Mammary epithelial cell (primary cell): ENCODE measurements at places on chromosomes 12 and 14. TPM values are rescaled to one million over a fixed set of nuclear protein-coding genes. Genes with fewer than 3 reads are reported as not detected.

The FAM90A1 gene
- total RNA-seq: not detected in 2 replicates

The RAPGEF3 gene
- total RNA-seq: 41.0 and 67.1 TPM in 2 replicates

The KRT1 gene
- total RNA-seq: not detected in 2 replicates

The MYL2 gene
- total RNA-seq: not detected in 2 replicates

The TSPAN11 gene
- 0.12 and 0.37 TPM in 2 replicates for total RNA-seq

The PPP1R1A gene
- total RNA-seq: not detected in 2 replicates

The ZC2HC1C gene
- 0.17 TPM for total RNA-seq

- DNase-seq: no peak
Measured at GRCh38 chr14:100857923-100858837, 32.3 kb downstream of the MEG3 start.

DNA sequence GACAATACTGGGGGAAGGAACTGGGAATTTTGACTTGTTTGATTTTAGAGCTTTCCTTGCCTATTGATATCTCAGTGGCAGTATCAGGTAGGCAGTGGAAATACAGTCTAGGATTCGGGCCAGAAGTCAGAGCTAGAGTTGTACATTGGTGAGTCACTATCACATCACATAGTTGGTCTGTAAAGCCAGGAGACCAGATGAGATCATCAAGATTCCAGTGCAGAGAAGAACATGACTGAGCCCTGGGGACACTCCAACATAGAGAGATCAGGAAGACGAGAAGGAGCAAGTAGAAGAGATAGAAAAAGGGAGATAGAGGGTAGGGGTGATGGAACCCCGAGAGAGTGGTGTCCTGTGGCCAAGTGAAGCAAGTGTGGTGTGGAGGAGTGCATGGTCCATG is 46.6 kb upstream of the NR1H4 start:
- peak; percentile 81 for DNase-seq

DNA sequence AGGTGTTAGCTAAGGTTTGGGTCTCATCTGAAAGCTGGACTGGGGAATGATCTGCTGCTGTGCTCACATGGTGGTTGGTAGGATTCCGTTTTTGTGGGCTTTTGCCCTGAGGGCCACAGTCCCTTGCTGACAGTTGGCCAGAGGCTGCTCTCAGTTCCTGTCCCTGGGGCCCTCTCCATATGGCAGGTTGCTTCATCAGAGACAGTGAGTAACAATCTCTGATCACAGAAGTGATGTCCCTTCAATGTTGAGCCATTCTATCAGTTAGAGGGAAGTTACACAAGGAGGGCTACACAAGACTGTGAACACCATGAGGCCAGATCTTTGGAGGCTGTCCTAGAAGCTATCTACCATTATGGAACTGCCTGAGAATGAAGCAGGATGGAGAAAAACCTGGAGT is 137.2 kb downstream of the AACS start:
- DNase-seq: no peak

DNA sequence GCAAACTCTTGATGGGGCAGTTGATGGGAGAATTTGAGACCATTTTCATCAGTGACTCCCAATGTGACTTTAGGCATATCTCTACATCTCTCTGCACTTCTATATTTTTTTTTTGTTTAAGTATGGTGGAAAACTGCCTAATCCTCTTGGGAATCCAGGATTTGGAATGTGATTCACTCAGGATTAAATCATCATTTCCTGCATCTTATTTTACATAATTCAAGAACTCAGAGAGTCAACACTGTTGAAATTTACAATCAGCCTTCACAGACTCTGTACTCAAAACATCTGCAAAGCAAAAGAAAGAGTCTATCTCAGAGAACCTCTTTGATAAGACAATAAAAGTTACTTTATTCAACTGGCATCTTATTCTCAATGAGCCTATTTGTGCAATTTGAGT is 260.7 kb upstream of the NOS1 start:
- DNase-seq: no peak

- DNase-seq: no peak
Measured at GRCh38 chr12:90969346-90969745, 14.4 kb upstream of the CCER1 start.

GRCh38 chr12:67419810-67420209 is 150.7 kb downstream of the CAND1 start:
- no peak for DNase-seq

DNA sequence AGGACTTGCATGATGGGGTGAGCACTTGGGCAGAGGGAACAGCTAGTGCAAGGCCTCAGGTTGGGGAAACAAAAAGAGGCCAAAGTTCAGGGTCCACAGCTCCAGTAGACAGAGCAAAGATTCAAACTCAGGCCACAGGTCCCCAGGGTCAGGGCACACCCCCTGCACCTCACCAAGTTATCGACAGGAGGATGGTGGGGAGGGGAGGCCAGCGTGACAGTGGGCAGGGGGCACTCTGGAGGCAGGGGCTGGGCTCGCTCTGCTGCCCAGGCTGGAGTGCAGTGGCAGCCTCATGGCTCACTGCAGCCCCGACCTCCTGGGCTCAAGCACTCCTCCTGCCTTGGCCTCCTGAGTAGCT is 32.4 kb upstream of the ULK1 start:
- DNase-seq: no peak

- DNase-seq: peak; percentile 30
Measured at GRCh38 chr14:21244544-21244943, 24.7 kb downstream of the HNRNPC start.

- DNase-seq: no peak
Measured at GRCh38 chr12:57759360-57759980, 4.6 kb downstream of the MARCHF9 start.
